COR-L47 (cell line): ENCODE measurements at places on chromosomes 7 and 10.

DNA sequence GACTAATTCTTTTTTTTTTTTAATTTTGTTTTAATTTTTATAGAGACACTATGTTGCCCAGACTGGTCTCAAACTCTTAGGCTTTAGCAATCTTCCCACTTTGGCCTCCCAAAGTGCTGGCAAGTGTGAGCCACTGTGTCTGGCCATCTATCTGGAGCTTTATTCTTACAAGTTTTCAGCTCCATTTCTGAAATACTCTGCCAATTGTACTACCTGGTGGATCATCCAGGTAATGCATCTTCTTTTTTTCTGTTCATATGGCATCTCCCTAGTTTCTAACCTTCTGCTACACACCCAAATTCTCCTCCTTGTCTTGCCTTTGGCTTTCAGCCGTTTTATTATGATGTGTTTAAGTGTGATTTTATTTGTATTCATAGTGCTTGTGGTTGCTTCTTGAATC lies 40.2 kb downstream of the ZNF365 start:
- DNase-seq: no peak

DNA sequence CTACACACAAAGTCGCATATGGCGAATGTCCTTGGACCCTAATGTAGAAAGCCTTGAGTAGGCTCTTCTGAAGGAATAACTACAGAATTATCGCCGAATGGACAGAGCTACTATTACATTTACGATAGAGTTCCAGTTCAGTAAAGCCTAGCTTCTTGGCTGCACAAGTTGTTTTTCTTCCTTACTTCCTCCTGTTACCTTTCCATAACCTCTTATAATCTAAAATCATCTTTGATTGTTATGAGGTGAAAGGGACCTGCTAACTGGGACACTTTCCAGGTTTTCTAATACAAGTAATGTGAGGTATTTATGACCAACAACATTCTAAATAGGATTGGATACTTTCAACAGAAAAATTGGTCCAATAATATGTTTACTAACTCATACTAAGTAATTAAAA lies 31.2 kb downstream of the MACC1 start:
- DNase-seq: no peak

DNA sequence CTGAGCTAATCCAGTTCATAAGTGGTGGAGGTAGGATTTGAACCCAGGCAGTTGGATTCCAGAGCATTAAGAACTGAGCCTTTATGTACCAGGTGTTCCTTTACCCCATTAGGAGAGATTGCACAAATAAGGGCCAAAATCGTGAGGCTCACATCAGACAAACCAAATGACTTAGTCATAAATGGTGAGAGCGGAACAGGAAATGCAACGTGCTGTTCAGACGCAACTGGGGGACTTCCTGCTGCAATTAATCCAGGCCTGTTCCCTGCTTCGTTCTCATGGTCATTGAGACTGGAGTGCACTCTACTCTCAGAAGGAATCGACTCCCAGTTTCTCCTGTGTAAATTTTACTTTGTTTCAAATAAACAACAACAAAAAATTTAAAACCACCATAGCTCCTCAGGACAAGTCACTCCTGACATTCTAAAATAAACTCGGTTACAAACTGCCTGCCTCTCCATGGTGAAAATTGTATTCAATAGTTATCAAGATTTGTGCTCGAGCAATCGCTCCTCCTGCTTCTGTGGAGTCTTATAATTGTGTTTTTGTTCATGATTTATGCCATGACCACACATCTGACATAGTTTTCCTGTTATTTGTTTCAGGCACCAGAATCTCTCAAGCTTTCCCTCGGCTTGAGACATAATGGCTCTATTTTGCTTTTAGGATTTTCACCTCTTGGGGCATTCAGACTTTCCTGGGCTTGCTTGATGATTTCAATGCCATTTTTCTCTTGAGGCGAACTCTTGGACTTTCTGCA lies 115.3 kb upstream of the BMPER start:
- no peak for DNase-seq

DNA sequence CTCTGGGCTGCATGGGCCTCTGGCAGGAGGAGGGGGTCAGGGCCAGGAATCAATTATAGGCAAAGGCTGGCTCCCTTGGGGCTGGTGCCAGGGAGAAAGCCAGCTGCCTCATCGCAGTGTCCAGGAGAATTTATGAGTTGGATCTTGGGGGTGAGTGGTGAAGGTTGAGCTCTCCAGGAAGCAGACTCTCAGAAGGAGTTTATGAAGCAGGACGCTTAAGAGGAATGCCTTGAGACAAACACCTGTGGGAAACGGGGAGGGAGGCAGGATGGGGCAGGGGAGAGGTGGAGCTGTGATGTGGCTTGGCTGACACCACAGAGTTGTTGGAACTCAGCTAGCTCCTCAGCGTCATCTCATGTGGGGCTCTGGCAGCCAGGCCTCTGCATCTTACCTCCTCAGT lies 428.5 kb downstream of the RPS24 start:
- no peak for DNase-seq

GRCh38 chr10:66799474-66799873 lies 126.4 kb upstream of the LRRTM3 start:
- no peak for DNase-seq

DNA sequence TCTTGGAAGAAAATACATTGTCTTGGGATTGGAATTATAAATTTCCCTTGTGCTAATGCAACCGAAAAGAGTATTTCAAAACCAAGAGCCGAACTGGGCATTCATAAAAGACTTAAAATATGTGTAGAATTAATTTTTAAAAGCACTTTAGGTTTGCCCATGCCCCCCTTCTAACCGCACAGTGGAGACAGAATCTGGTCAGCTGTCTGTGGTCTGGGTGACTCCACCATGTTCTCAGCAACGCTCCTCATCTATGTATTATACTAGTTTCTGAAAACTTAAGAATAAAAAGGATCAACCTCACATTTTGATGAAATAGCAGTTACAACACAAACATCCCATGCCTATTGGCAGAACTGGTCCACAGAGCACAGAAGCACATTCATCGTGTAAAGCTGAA lies 192.6 kb upstream of the C7orf33 start:
- DNase-seq: no peak

DNA sequence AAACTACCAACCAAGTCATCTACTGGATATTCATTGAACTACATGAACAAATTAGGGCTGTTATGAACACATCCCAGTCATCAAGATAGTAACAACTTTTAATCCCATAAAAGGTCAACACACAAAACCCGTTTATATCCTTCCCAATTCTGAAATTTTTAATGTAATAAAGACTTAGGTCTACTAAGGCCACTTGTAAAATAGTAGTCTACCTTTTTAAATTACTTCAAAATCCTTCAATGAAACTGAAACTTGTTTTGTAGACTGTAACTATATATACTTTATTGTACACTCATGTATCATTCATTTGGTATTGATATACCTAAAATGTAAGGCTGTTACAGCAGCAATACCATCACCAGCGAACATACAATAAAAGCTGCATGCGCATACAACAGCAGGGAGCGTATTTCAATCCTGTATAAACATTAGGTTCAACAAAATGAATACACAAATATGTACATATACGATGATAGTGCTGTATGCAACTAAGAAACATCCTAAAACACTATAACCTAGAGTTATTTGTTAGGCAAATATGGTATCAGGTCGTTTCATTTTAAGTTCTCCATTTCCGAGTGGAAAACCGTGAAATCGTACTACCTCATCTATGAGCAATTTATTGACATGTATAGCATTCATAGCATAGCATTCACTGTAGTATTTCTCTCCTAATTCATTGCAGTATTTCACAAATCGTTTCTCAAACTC lies 973 bp downstream of the ATAD1 start:
- no peak for DNase-seq

DNA sequence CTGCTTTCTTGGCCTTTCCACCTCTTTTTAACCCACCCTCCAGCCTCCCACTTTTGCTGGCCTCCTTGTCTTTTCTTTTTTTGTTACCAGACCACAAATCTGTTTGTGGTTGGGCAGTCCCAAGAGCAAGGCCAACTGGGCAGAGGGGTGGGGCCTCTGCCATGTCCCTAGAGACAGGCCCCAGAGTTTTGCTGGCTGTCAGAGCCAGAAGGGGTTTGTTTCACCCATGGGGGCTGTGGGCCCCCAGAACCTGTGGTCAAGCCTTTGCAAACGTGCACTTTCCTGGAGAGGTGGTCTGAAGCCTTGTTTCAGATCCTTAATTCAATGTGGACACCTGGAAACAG lies 10.3 kb downstream of the ZMIZ1 start:
- no peak for DNase-seq

GRCh38 chr10:59888781-59889435 lies 17.4 kb downstream of the CCDC6 start:
- no peak for DNase-seq

DNA sequence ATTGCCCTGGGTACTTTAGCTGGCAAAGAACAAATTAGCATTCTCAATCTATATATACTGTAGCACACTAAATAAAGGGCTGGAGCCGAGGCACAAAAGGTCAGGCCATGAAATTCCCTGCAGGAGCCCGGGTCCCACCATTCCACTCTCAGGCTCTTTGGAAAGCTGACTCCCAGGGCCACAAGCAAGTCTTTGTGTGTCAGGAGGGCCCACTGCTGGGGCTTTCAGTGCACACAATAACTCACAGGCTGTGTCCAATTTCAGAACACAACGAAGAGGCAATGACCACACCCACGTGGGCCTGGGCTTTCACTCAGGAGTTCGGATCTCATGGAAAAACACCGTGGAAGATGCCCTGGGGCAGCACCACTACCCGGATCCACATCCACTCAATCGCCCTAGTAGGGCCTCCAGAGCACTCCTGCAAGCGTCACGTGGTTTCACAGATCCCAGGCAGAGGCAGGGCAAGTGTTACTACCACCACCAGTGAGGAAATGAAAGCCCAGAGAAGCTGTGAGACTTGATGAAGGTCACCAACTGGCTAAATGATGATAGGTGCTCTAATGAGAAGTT lies 60.3 kb downstream of the COBL start:
- no peak for DNase-seq

DNA sequence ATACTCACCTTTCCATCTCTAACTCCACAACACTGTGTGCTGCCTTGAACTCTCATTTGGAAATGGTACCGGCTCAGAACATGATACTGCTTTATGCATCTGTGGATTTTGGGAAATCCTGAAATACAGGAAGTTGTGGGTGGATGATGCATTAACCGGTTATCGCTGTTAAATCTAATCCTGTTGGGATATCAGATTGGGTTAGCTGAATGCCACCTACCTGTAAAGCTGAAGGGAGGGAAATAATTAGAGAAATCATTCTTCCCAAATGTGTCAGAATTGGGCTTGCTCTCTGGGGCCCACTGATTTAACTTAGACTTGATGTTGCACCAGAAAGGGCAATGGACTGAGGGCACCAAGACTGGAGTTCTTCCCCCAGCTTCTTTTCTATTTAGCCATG lies 54.0 kb downstream of the CH25H start:
- DNase-seq: no peak

DNA sequence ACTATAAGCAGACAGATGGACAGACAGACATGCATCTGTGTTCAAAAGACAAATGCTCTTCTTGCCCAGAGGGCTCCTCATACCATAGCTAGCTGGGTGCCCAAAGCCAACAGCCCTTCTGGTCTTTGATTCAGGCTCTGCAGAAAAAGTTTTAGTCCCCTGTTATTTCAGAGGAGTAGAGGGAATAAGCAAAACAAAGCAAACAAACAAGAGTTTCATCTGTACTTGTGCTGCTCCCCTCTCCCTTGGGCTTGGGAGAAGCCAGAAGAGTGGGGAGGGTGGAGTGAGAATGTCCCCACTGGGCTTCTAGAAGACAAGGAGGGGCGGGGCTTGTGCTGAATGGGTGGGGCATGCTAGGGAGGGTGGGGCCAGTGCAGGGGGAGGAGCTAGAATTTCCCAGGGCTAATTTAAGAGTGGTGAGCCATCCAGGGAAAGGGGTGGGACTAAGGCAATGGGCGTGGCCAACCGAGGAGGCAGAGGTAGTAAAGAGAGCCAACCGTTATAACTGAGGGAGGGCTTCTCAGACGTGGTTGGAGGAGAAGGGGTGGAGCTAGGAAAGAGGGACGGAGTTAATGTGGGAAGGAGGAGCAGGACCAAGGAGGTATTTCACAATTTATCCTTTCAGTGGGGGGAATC lies 101.2 kb upstream of the MGMT start:
- no peak for DNase-seq

DNA sequence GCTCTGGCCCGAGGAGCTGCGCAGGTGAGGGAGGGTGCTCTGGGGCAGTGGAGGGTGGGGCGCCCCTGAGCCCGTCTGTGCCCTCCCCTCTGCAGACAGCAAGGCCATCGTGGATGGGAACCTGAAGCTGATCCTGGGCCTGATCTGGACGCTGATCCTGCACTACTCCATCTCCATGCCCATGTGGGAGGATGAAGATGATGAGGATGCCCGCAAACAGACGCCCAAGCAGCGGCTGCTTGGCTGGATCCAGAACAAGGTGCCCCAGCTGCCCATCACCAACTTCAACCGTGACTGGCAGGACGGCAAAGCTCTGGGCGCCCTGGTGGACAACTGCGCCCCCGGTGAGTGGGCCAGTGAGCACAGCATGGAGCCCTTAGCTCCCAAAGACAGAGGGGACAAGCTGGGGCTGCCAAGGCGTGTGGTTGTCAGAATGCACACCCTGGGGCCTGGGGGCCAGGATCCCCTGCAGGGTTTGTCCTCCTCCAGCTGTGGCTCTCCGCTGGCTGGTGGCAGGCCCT lies 5.1 kb downstream of the FLNC start:
- no peak for DNase-seq

DNA sequence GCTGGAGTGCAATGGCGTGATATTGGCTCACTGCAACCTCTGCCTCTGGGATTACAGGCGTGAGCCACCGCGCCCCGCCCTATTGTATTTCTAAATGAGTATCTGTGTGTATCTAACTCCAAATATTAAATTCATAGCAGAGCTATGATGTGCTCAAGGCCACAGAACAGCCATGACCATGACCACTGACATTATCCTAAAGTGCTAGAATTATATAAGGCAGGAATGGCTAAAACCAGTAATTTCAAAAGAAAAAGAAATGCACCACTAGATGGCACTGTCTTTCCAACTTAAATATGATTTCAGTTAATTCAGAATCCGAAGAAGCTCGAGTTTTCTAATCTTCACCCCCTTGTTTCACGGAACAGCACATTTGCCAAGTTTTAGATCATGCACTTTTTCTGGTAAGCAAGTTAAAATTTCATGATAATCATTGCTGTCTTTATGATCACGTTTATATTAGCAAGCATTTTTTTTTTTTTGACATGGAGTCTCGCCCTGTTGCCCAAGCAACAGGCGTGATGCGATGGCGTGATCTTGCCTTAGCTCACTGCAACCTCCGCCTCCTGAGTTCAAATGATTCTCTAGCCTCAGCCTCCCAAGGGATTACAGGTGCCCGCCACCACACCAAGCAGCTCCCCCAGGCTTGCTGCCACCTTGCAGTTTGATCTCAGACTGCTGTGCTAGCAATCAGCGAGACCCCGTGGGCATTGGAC lies 65.3 kb downstream of the OR13A1 start:
- no peak for DNase-seq

GRCh38 chr10:22548344-22548743 lies 166.0 kb downstream of the PIP4K2A start:
- no peak for DNase-seq

GRCh38 chr10:102347236-102347828 lies 48.2 kb upstream of the NFKB2 start:
- DNase-seq: no peak

DNA sequence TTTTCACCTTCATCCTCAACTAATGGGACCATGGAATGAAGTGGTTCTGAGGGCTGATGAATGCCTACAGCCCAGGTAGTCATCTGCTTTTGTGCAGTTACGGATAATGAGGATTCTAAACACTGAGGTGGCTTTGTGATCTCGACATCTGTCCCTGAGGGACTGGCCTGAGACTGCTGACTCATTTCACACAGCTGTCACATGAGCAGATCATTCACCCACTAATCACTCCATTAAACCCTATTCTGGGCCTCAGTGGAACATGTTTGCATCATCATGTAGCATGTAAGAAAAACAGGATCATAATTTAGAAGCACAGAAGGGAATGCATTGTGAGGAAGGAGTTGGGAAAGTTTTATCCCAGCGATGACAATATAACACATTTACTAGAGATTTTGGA lies 79.4 kb upstream of the FEZF1 start:
- no peak for DNase-seq
